ENCODE measurements at places on chromosomes 2 and 18.

- peak; percentile 6 for DNase-seq
Observed at GRCh38 chr2:119713819-119714490, 35.0 kb downstream of the TMEM177 start.

- DNase-seq: no peak
Observed at GRCh38 chr2:124317628-124318027, 292.5 kb downstream of the CNTNAP5 start.

DNA sequence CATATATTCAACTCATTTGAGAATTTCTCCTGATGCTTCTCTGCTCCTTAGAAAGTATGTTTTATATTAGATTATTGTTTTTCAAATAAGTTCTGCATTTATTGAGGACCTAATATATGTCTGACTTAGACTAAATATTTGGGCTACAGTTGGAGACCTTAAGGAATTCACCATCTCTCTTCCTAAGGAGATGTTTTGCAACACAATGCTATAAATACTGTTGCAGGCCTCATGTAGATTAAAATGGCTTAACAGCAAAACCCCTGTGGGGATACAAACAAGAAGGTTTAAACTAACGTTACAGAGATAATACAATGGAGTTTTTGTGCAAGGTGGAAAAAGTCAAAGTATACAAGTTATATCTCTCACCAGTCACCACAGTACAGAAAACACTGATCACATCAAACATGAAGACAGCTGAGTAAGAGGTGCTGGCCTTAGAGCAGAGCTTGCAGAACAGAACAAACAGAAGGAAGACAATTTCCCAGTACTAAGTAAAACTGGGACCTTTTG is 20.1 kb upstream of the BMPR2 start:
- no peak for DNase-seq

GRCh38 chr2:204475399-204475798 is 69.9 kb upstream of the PARD3B start:
- DNase-seq: no peak

DNA sequence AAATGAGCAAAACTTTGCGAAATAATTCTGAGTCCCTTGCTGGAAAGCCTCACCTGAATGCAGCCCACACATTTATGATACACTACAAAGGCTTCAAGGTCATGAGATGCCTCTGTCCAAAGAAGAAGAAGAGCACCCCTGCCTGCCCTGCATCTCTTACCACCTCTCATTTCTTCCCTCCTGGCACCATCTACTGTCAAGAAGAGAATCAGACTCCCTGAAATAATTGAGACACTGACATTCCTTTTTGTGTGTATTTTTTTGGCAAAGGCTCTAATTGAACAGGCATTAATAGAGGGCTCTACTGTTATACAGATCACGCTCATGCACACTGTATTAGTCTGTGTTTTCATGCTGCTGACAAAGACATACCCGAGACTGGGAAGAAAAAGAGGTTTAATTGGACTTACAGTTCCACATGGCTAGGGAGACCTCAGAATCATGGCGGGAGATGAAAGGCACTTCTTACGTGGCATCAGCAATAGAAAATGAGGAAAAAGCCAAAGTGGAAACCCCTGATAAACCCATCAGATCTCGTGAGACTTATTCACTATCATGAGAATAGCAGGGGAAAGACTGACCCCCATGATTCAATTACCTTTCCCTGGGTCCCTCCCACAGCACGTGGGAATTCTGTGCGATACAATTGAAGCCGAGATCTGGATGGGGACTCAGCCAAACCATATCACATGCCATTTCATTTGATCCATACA is 176.3 kb downstream of the ALPK2 start:
- no peak for DNase-seq

- no peak for DNase-seq
Observed at GRCh38 chr2:16656784-16657391, 8.7 kb downstream of the CYRIA start.

DNA sequence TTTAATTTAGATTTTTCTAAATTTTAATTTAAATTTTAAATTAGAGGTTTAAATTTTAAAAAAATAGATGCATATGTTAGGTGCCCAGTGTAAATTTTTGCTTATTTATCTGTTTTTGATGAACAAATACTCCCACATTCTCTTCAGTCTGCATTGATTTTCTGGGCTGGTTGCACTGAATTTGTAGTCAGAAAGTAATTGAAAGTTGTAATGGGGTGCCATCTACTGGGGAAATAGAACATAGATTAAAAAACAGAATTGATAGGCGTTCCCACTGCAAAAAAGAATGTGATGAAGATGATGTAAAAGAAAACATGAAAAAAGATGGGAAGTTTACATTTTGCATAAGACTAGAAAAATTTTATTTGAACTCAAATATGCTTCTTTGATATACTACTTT is 51.7 kb upstream of the CCDC85A start:
- no peak for DNase-seq

- DNase-seq: no peak
Observed at GRCh38 chr18:13437034-13437433, 218.5 kb downstream of the LDLRAD4 start.

DNA sequence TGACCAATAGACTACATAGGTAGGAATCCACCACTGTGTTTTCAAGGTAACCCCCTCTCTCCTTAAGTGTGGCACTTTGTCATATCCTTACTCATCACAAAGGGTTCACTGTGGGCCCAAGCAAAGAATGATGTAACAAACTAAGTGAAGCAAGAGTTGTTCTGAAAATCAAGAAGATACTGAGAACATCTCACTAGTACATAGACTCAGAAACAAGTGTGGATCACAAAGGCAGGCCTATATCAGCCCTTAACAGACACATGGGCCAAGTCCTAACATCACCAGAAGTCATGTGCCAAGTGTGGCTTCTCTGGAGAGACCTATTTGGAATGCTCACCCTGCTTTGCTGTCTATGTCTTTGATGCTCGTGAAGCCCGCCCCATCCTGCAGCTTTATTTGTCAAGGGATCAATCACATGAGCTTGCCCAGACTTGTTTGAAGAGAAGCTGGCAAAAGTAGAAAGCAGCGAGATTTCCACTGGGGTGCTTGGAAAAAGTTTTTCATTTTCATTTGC is 131.2 kb upstream of the TTC39C start:
- DNase-seq: no peak

- DNase-seq: no peak
Observed at GRCh38 chr2:63993871-63994270, 25.4 kb downstream of the VPS54 start.

- DNase-seq: no peak
Observed at GRCh38 chr2:72415241-72415661, 267.6 kb upstream of the CYP26B1 start.

GRCh38 chr2:9763356-9764152 is 79.7 kb upstream of the TAF1B start:
- DNase-seq: no peak

DNA sequence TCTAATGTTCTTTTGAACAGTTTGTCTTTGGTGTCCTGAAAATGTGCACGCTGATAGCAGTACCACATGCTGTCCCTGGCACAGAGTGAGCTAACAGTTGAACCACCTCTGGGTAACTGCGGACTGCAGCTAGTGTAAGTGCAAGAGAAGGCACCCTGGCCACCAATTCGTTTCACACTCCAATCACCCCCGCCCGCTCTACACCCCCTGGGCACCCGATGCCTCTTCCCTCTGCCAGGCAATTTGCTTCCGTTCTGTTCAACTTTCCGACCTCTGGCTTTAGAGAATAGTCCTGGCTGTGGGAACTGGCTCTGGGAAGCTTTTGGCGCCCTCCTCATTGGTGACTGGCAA is 1.4 kb downstream of the DOCK10 start:
- DNase-seq: no peak

- no peak for DNase-seq
Observed at GRCh38 chr2:160203007-160203406, 2.9 kb upstream of the ITGB6 start.

DNA sequence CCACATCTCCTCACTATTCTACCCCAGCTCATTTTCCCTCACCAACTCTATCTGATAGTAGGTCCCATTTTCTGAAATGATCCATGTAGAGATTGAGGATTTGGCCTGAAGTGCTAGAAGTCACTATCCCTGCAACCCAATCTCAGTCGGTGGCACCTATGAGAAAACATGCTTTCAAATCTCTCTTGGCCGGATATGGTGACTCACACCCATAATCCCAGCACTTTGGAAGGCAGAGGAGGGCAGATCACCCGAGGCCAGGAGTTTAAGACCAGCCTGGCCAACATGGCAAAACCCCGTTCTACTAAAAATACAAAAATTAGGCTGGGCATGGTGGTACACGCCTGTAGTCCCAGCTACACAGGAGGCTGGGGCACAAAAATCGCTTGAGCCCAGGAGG is 19.1 kb upstream of the MARCHF4 start:
- no peak for DNase-seq

DNA sequence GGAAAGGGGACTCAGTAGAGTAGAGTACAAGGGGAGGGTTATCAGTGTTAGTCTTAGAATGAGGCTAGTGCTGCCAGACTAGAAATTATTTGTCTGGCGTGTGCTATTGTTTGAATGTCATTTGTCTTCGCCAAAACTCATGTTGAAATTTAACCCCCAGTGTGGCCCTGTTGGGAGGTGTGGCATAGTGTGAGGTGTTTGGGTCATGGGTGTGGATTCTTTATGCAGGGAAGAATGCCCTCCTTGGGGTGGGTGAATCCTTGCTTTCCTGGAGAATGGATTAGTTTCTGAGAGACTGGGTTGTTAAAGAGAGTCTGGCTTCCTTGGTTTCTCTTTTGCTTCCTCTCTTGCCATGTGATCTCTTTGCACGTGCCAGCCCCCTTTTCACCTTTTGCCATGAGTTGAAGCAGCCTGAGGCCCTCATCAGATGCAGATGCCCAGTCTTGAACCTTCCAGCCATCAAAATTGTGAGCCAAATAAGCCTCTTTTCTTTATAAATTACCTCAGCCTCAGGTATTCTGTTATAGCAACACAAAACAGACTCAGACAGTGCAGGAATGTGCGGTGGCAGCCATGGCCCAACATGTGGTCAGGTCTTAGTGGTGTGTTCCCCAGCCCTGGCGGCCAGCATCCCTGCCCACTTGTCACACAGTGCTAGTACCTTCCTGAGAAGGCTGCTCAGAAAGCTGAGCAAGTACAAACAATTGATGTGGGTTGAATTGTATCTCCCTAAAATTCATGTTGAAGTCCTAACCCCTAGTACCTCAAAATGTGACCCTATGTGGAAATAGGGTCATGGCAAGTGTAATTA is 48.4 kb upstream of the NAB1 start:
- DNase-seq: no peak

DNA sequence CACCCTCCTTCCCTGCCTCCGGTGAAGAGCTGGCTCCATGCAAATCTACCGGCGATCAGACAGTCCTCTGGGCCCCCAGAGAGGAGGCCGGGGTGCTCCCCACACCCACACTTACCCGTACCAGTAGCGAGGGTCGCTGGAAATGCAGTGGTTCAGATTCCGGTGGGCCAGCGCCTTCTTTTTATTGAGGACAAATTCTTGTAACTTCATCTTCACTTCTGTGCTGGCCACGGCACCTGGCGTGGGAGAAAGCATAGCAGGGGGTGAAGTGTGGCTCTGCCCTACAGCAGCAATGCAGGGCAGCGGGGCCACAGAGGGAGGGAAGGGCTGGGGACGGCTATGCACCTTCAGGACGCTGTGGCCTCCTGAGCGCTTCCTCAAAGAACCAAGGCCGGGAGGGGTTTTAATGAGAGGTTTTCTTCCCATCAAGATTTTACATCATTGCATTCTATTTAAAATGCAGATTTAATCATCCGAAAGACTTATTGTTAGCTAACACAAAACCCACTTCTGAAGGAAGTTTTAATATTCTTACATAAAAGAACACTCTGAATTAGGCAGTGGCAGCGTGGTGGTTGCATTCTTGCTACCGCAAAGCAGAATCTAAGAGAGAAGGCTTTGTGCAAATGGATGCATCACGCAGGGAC is 237.0 kb downstream of the HDAC4 start:
- peak; percentile 34 for DNase-seq

DNA sequence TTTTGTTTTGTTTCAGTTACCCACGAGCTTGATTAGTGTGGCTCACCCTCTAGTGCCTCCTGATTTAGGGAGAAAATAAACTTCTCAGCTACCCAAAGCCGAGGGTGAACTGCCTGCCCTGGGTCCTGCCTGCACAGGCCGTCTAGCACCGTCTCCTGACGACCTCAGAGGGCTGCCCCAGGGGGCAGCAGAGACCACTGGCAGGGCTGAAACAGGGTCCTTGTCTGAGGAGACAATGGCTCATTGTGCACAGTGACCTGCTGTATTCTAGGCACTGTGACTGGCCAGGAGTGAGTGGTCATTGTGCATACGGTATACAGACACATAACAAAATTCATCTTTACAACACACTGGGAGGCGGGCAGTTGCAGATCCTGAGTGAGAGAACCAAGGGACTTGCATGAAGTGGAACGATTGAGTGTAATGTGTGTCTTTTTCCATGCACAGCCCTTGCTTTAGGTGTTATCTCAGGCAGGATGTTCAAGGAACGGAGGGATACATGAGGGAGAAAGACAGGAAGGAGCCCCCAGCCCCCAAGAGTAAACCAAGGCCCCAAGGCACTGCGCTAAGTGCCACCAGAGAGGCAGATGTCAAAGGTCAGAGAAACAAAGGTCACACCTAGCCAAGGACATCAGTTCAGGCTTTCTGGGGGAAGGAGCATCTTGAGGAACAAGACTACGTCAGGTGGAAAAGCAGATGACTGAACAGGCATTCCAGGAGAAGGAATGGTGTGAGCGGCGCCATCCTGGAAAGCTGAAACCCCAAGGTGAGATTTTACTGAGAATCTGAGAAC is 421.3 kb downstream of the LPIN1 start:
- DNase-seq: no peak

- DNase-seq: no peak
Observed at GRCh38 chr2:149438330-149438960, 108.1 kb downstream of the LYPD6 start.

- DNase-seq: no peak
Observed at GRCh38 chr2:203790134-203790852, 77.3 kb upstream of the CTLA4 start.

GRCh38 chr2:61262699-61263098 is 100.7 kb downstream of the C2orf74 start:
- no peak for DNase-seq

DNA sequence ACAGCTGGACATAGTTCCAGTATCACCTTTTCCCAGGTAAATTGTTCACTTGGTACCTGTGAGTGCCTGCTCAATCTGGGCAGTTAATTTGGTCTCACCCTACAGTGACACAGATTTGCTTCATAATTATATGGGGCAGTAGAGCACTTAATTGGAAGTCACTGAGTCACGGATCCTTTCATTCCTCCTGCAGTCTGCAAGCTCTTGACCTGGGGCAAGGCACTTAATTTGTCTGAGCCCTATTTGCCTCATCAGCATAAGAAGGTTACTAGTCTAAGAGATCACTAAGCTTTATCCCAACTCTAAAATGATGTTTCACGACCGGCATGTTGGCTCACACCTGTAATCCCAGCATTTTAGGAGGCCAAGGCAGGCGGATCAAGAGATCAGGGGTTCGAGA is 8.9 kb downstream of the FBXO36 start:
- no peak for DNase-seq

GRCh38 chr18:79756143-79756500 is 41.6 kb upstream of the KCNG2 start:
- no peak for DNase-seq

GRCh38 chr18:22668496-22668895 is 250.8 kb upstream of the CTAGE1 start:
- DNase-seq: no peak

- no peak for DNase-seq
Observed at GRCh38 chr2:108825254-108825653, 38.7 kb downstream of the CCDC138 start.

GRCh38 chr2:237497009-237497837 is 10.2 kb downstream of the MLPH start:
- no peak for DNase-seq

Data from RWPE2 (cell line).